ENCODE measurements at places on chromosomes 4 and X.

DNA sequence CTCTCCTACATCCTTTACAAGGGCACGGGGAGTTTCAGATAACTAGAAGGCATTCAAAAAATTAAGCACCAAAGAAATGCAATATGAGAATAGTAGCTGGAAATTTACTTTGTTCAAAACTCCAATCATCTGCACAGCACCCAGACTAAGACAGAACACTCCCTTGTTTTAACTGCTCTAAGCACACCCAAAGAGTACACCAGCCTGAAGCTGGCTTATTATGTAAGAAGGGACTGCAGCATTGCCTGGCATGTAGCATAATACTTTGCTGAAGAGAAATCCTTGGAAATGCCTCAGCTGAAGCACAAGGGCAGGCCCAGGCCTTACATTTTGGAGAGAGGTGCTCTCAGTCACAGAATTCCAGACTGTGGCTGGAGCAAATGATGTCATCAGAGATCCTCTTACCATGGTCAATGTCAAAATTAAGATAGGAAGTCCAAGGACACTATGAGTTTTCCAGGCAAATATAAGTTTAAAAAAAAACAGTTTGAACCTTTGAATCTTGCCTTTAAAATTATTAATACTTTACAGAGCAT lies 14.8 kb downstream of the ARHGEF6 start:
- no peak for DNase-seq

- DNase-seq = no peak
These were observed 302.1 kb downstream of the KCTD8 start for GRCh38 chr4:44146516-44146915.

GRCh38 chrX:140580478-140580877 lies 75.6 kb upstream of the SOX3 start:
- DNase-seq = no peak

GRCh38 chr4:81870275-81870674 lies 398.6 kb upstream of the RASGEF1B start:
- no peak for DNase-seq

- no peak for DNase-seq
These were observed 29.9 kb upstream of the STS start for GRCh38 chrX:7117587-7117986.

DNA sequence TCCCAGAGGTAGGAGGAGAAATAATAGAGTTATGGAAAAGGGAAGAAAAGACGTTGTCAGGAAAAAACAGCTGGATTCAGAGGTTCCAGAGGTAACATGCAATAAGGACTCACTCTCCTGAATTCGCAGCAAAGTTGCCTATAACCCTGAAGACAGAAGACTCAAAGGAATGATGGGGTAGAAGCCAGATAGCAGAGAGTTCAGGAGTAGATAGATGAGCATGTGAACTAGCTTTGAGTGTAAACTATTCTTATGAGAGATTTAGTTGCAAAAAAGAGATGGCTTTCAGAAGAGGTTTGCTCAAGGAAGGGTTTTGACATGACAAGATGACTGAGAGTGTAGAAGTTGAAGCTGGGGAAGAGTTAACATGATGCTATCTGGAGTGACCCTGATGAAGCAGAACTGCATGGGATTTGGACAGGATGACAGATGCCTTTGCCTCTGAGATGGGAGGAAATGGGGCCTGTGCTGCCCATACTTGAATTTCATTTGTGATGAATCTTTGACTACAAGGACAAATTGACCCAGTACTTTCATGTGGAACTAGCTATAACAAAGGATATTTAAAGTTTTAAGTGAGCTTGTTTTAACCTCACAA lies 73.9 kb downstream of the AMELX start:
- DNase-seq = no peak

DNA sequence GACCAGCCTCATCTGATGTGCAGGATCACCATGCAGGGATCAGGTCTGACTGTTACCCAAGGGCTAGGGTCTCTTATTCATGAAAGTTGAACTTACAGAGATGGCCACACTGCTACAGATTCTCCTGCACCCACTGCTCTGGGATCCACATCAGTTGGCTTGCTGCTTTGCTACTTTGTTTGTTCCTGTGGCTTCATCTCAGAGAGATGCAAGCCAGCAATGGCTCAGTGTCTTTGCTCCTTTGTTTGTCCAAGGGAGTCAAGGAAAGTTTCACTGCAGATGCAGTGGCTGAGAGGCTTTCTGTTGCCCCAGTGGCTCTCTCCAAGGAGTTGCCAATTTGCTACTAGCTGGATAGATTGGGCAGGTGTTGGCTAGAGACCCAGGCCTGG lies 70.3 kb upstream of the UGT2B7 start:
- DNase-seq = no peak

DNA sequence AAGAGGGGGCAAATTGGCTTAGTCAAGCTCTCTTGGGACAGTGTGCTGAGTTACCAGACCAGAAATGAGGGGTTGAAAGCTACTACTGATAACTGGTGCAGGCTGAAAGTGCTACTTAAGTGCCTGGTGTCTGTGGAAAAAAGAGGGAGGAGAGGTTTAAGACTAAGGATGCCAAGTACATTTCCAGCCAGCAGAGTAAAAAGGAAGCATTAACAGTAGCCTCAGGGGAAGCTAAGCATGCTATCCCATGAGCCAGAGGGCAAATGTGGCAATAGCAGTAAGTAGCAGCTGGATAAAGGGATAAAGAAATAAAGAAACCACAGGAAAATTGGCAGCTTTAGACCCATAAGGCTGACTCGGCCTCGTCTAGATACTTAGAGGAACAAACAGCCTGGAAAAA lies 196.3 kb upstream of the MAB21L2 start:
- peak; percentile 70 for DNase-seq

GRCh38 chr4:107740950-107741701 lies 21.1 kb upstream of the PAPSS1 start:
- peak; percentile 14 for DNase-seq

GRCh38 chr4:39606747-39607146 lies 31.9 kb downstream of the SMIM14 start:
- DNase-seq = no peak

DNA sequence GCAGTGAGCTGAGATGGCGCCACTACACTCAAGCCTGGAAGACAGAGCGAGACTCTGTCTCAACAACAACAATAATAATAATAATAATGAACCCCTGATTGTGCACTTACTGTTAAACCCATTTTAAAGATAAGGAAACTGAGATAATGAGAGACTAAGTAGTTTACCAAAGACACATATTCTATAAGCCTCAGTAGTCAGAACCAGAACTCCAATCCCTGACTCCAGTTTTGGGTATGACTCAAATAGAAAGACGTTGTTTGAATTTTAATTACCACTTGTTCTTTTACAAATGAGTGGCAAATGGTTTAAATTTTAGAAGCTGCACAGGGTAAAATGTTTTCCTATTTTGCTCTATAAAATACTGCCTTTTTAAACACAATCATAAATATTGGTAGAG lies 37.4 kb downstream of the ACSL4 start:
- no peak for DNase-seq

DNA sequence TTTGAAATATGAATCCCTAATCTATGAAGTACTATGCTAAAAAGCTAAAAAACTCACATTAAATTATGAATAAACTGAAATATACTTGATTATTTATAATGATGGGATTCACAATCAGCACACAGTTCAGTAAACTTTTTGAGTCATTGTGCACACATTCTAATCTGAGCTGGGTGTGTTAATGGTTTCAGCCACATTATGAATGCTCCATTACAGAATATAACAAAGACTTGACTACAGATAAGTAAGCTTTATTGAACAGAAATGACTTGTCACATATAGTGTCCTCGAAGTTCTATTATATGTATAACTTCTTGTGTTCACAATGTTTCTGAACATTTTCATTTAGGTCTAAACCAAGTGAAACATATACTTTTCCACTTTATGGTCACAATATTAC lies 1649.9 kb upstream of the IGFBP7 start:
- DNase-seq = no peak

- DNase-seq = no peak
These were observed 238.8 kb upstream of the GRIA3 start for GRCh38 chrX:122945328-122945727.

DNA sequence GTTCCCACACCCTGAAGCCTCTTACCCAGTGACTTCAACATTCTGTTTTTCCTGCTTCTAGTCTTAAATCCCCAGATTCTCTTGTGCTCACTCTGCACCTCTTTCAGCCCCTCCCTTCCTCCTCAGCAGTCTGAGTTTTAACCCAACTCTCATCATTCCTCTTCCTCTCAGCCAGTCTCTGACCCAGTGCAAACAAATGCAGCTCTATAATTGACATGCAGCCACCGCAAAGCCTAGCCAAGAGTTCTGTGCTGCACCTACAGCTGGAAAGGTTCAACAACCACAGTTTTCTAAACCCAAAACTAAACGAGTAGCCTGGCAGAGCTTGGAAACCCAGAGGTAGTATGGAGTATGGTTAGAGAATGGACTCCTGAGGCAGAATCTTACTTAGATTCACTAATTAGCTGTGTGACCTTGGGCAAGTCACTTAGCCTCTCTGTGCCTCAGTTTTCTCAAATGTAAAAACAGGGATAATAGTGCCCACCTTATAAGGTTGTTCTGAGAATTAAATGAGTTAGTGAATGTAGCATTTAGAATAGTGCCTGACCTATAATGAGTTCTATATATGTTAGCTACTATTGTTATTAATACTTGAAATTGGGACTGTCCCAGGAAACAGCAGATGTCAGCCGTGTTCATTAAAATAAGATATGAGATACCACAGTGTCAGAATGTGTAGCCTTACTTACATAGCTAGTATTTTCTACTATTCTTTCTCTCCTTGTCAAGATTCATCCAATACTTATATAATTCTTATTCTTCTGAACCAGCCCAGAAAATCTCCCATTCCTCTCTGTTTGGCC lies 3.5 kb downstream of the TMEM154 start:
- no peak for DNase-seq

- no peak for DNase-seq
These were observed 183.3 kb downstream of the SH3KBP1 start for GRCh38 chrX:19704132-19704531.

DNA sequence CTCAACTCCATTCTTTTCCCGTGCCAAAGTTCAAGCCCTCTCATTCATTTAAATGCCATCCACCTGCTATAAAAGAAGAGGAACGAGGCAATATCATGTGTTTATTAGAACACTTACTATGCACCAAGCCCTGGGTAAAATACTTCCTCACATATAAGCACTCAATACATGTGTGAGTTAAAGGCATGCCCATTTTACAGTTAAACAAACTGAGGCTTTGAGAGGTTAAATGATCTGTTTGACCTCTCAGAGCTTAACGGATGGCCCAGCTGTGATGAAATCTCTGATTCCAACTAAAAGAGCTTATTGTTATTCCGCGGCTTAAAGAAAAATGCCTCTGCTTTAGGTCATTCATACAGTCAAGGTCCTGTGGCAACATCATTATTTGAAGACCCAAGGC lies 124.3 kb downstream of the HS6ST2 start:
- no peak for DNase-seq

- no peak for DNase-seq
These were observed 1023.0 kb upstream of the GRID2 start for GRCh38 chr4:91280551-91281290.

- DNase-seq = no peak
These were observed 93.0 kb upstream of the PRKG2 start for GRCh38 chr4:81307991-81308390.

GRCh38 chrX:142637206-142637605 lies 388.5 kb upstream of the SPANXN4 start:
- DNase-seq = no peak

- no peak for DNase-seq
These were observed 155.9 kb downstream of the AASDH start for GRCh38 chr4:56231410-56231809.

GRCh38 chrX:57822818-57823217 lies 87.4 kb downstream of the ZXDA start:
- no peak for DNase-seq

DNA sequence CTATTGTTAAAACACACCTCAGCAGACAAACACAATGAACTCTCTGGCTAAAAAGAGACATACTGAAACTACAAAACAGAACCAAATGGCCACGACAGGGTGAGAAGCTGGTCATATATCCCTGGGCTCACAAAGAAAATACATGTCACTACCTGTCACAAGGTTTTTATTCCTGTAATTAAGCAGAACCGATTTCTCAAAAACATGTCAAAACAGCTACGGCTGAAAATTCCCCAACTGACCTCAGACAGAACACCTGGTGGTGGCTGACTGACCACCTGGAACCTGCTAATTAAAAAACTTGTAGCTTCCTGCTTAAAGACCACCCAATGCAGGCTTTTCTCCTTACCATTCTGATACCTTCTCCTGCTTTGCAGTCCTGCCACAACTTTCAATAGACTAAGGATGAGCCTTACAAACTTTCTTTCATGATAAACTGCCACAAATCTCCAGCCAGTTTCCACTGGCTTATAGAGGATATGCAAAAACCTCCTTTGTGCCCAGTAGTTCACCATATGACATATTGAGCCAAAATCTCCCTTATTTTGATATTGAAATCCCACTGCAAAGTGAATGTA lies 571.9 kb downstream of the SPOCK3 start:
- DNase-seq = no peak

- DNase-seq = no peak
These were observed 272.5 kb downstream of the SHOX start for GRCh38 chrX:903116-903515.

GRCh38 chrX:39915081-39915480 lies 182.7 kb downstream of the BCOR start:
- DNase-seq = no peak

DNA sequence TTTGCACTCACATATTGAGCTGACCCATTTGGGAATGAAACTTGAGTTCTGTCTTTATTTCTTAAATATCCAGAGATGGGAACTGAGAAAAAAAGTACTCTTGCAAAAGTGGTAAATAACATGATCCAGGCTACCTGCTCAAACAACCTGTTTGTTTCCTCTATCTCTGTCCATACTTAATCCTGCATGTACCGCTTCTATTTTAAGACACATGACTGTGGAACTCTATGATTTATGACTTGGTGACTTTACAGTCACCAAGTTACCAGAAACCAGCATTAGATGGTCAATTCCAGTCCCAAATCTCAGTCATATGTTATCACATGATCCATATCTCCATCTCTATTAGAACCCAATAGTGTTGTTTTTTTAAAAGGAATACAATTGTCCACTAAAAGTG lies 606.7 kb downstream of the EPHA5 start:
- DNase-seq = no peak

- DNase-seq = no peak
These were observed 35.4 kb upstream of the CRMP1 start for GRCh38 chr4:5928274-5928673.

GRCh38 chrX:133542476-133542875 lies 127.2 kb upstream of the GPC4 start:
- DNase-seq = no peak

- no peak for DNase-seq
These were observed 235.2 kb upstream of the HDX start for GRCh38 chrX:84737471-84737871.

DNA sequence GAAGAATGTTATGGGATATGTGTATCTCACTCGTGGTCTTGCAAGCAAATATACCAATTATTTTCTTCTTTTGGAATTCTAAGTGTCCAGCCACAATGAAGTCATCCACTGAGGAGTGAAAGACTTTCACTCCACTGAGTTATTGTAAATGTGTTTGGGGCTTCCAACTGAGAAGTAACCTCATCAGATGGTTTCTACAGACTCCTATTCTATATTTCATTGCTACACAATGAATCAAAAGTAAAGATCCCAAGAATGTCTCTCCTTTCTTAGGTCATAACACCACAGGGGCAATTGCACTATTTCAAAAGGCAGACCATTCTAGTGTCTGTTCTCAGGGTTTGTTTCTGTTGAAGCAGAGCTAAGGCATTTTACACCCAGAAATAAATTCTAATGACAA lies 12.3 kb upstream of the VCX2 start:
- DNase-seq = no peak

Data from spinal cord (tissue), 10 donors.